Gastrocnemius medialis (tissue), 4 donors: ENCODE measurements at places on chromosomes 7 and 10. TPM values are rescaled to one million over a fixed set of nuclear protein-coding genes. Genes with fewer than 3 reads are reported as not detected.

C7orf33 gene
- not detected for total RNA-seq

DNA sequence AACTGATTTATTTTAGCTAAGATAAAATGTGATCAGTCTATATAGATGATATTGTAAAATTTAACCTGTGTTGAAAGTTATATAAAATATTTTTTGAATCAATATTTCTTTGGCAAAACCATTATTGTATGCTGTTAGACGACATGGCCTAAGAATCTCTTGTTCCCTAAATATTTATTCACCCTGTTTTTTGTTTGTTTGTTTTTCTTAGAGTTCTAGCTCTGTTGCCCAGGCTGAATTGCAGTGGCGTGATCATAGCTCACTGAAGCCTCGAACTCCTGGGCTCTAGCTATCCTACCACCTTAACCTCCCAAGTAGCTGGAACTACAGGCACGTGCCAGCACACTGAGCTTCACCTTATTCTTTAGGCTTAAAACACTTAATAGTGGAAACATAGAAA lies 410.7 kb downstream of the ARL4A start:
- no peak overlapping the region for H3K4me3 ChIP-seq
- no peaks in the 10 kb centered on the region for H3K36me3 ChIP-seq
- H3K27me3 ChIP-seq = no peaks in the 10 kb centered on the region
- H3K4me1 ChIP-seq = no peaks in the 10 kb centered on the region

DNA sequence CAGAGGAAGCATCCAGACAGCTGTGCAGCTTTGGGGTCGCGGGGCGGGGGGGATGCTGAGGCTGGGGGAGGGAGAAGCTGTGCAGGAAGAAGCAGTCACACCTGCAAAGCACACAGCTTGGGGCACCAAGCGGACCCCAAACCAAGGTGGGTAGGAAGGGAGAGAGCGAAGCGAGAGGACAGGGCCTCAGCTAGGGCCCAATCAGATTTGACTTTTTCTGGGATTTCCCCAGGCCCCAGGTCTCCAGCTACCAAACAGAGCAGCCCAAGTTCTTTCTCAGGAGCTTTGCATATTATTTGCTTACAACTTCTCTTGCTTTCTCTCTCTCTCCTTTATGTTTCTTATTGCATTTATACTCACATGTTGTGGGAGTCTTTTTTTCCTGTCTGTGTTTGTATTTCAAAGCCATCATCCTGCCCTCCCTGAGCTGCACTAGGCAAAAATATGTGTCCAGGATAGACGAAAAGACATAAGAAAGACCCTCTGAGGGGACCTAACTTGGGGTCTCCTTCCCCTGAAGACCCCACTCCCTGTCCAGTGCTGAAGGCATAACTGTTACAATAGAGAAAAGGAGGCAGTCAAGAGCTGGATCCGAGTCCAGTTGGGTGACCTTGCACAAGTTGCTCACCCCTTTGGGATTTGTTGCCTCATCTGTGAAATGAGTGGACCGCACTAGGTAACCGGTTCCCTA lies 50.6 kb upstream of the SMNDC1 start:
- H3K36me3 ChIP-seq = no peaks in the 10 kb centered on the region
- no peaks in the 10 kb centered on the region for H3K27me3 ChIP-seq
- no peak overlapping the region for H3K27ac ChIP-seq
- DNase-seq = no peak

DNA sequence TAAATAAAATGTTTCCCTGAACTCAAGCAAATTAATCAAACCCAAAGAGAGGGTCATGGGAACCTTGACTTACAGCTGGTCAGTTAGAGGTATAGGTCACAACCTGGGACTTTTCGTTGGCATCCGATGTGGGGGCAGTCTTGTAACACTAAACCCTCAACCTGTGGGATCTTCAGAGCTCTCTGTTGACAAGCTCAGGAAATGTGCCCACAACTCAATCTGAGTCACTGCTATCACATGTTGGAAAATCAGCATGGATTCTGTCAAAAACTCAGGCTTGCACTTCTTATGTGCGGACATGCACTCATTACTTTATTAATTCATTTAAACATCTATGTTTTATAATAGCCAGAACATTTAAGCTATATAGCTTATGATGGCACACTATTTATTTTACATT lies 424.6 kb upstream of the SORCS1 start:
- H3K4me1 ChIP-seq = no peaks in the 10 kb centered on the region
- H3K36me3 ChIP-seq = no peaks in the 10 kb centered on the region
- no peak overlapping the region for H3K27ac ChIP-seq
- no peaks in the 10 kb centered on the region for H3K27me3 ChIP-seq
- DNase-seq = no peak
- no peak overlapping the region for H3K4me3 ChIP-seq

TRIM50 gene
- not detected for total RNA-seq

AZGP1 gene
- total RNA-seq = 10.3 TPM

DNA sequence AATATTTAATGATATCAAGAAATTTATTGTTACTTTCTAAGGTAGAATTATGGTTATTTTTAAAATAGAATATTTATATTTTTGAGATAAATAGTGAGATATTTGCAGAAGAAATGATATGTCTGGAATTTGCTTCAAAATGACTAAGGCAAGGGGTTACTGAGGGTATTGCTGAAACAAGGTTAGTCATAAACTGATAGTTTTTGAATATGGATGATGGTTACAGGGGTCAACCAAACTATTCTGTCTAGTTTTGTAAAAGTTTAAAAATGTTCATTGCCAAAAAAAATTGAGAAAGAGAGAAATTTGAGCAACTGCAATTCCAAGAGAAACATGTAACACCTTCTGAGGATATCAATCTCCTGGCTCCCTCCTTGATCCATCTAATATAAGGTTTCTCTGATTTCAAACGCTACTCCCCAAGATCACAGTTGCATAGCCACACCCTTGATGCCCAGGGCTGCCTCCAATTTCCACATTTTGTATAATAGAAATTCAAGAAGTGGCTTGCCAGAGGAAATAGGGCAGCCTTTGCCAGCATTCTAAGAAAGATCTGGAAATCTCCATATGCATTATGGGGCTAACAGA lies 159.4 kb upstream of the NAMPT start:
- no peak for DNase-seq
- H3K36me3 ChIP-seq = no peaks in the 10 kb centered on the region
- no peaks in the 10 kb centered on the region for H3K4me1 ChIP-seq
- H3K27me3 ChIP-seq = no peaks in the 10 kb centered on the region
- no peak overlapping the region for H3K4me3 ChIP-seq
- H3K27ac ChIP-seq = no peak overlapping the region

- DNase-seq = no peak
- H3K27me3 ChIP-seq = no peaks in the 10 kb centered on the region
- no peaks in the 10 kb centered on the region for H3K4me1 ChIP-seq
- H3K27ac ChIP-seq = no peak overlapping the region
- no peak overlapping the region for H3K4me3 ChIP-seq
- no peaks in the 10 kb centered on the region for H3K36me3 ChIP-seq
Observed at GRCh38 chr10:15642095-15642494, 77.6 kb downstream of the ITGA8 start.
